ENCODE measurements at places on chromosomes 7 and 10. TPM values are rescaled to one million over a fixed set of nuclear protein-coding genes. Genes with fewer than 3 reads are reported as not detected.

DNA sequence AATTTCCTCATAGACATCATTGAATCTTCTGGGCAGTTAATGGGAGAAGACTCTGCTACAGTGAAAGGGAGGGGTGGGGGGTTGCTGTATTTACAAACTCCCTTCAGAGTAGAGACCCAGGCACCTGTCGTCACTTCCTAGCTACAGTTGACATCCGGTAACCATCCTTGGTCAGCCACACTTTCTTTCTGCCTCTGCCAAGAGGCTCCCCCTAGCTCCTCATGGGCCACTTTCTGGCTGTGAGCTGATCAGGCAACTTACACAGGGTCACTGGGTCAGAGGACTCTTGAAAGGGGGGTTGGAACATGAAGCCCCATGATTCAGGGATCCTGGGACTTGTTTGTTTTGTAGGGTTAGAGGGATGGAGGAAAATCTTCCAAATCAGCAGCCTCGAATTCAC lies 1.2 kb downstream of the TECPR1 start:
- H3K4me1 ChIP-seq, result peaks cover 21% of the 10 kb centered on the region
- no peak for DNase-seq
- peak overlapping the region; percentile 97 for H3K4me3 ChIP-seq
- H3K27ac ChIP-seq, result peak overlapping the region; percentile 29
- no peaks in the 10 kb centered on the region for H3K27me3 ChIP-seq
- peaks cover 5% of the 10 kb centered on the region for H3K36me3 ChIP-seq

- H3K36me3 ChIP-seq, result peaks cover 11% of the 10 kb centered on the region
- H3K27ac ChIP-seq, result no peak overlapping the region
- H3K4me3 ChIP-seq, result no peak overlapping the region
- no peak for DNase-seq
- H3K4me1 ChIP-seq, result peaks cover 78% of the 10 kb centered on the region
- H3K27me3 ChIP-seq, result peaks cover 3% of the 10 kb centered on the region
These were observed 326.4 kb downstream of the KCNMA1 start for GRCh38 chr10:77311186-77311585.

DNA sequence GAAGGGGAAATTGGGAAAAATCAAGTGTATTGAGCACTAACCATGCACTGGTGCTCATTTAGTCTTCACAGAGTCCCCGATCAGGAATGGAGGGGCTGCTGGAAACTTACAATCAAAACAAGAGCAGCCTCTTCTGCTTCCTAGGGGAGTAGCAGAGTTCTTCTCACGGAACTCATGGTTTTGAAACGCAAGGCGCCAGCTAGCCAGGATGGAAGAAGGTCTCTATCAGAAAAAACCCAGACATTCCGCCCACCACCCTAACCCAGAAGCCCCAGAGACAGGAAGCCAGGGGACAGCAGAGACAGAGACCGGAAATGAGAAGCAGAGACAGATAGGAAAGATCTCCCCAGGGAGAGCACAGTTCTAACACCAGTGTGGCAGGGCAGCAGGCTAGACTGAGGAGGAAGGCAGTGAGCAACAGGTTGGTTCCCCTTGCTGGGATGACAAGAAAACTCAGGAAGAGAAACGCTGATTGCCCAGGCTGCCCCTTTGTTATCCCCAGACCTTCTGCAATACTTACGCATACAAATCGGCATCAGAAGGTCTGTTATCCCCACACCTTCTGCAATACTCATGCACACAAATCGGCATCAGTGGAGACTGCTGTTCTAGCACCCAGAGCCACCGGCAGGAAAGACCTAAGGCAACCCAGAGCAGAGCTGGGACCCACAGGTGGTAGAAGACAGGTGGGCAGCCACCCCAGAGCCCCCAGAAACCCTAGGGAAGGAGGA lies 99.2 kb downstream of the CPXM2 start:
- peaks cover 8% of the 10 kb centered on the region for H3K36me3 ChIP-seq
- H3K27ac ChIP-seq, result no peak overlapping the region
- peaks cover 14% of the 10 kb centered on the region for H3K4me1 ChIP-seq
- H3K4me3 ChIP-seq, result no peak overlapping the region
- peaks cover 3% of the 10 kb centered on the region for H3K27me3 ChIP-seq

- no peak overlapping the region for H3K4me3 ChIP-seq
- no peak overlapping the region for H3K27ac ChIP-seq
- DNase-seq, result no peak
These were observed 1156.6 kb upstream of the AUTS2 start for GRCh38 chr7:68441645-68442044.

- H3K36me3 ChIP-seq, result no peaks in the 10 kb centered on the region
- no peak overlapping the region for H3K4me3 ChIP-seq
These were observed 318.9 kb downstream of the BMPER start for GRCh38 chr7:34224281-34224680.

DNA sequence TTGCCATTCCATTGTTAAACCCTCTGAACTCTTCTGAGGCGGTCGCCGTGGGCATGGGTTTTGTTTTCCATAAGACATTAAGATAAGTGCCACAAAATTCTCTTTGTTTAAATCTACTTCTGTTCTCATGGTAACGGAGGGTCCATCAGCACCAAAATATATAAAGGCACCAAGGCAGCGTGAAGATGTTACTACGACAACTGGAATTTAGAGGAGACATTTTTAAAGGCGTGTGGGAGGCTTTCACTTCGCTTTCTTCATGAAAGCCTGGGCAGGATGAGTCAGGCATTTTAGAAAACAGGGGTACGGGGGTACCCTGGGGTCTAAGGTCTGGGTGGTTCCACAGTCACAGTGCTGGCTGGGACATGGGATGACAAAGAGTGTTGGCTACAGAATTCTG lies 34.0 kb downstream of the SMKR1 start:
- no peak for DNase-seq
- no peaks in the 10 kb centered on the region for H3K4me1 ChIP-seq
- H3K27ac ChIP-seq, result no peak overlapping the region
- H3K36me3 ChIP-seq, result no peaks in the 10 kb centered on the region
- H3K4me3 ChIP-seq, result no peak overlapping the region
- peaks cover 21% of the 10 kb centered on the region for H3K27me3 ChIP-seq

GRCh38 chr7:135240441-135240840 lies 6.8 kb downstream of the STRA8 start:
- H3K27ac ChIP-seq, result no peak overlapping the region
- H3K4me3 ChIP-seq, result no peak overlapping the region
- no peak for DNase-seq
- H3K27me3 ChIP-seq, result peaks cover 35% of the 10 kb centered on the region
- H3K4me1 ChIP-seq, result no peaks in the 10 kb centered on the region

DNA sequence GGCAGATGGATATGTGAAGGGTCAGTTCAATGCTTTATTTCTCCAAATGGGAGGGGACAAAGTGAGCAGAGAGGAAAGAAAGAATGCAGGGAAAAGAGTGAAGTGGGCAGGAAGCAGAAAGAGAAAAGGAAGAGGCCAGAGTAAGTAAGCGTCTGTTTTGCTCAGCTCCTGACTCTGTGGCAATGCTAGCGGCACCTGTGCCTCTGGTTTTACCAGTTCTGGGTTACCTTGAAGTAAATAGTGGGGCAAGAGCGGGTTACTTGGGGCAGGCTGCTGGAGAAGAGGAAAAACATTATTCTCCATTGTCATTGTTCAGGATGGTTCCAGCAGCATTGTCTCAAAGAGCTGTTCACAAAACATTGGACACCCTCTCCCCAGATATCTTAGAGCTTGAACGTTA lies 1.9 kb downstream of the TAS2R40 start:
- DNase-seq, result no peak
- H3K27me3 ChIP-seq, result peaks cover 16% of the 10 kb centered on the region
- H3K27ac ChIP-seq, result no peak overlapping the region
- no peak overlapping the region for H3K4me3 ChIP-seq

- H3K4me3 ChIP-seq, result no peak overlapping the region
- no peaks in the 10 kb centered on the region for H3K4me1 ChIP-seq
- DNase-seq, result no peak
- H3K36me3 ChIP-seq, result no peaks in the 10 kb centered on the region
- H3K27ac ChIP-seq, result no peak overlapping the region
These were observed 15.4 kb upstream of the CDK6 start for GRCh38 chr7:92851732-92852131.

- H3K4me3 ChIP-seq, result no peak overlapping the region
- DNase-seq, result no peak
- 0 out of 2 replicates have a peak, but pooled peaks cover 4% of the 10 kb centered on the region for H3K36me3 ChIP-seq
- peaks cover 3% of the 10 kb centered on the region for H3K27me3 ChIP-seq
- H3K4me1 ChIP-seq, result peaks cover 29% of the 10 kb centered on the region
- peak overlapping the region; percentile 43 for H3K27ac ChIP-seq
These were observed 96.5 kb downstream of the DIP2C start for GRCh38 chr10:593016-593415.

- peaks cover 92% of the 10 kb centered on the region for H3K4me1 ChIP-seq
- no peak for DNase-seq
- H3K36me3 ChIP-seq, result no peaks in the 10 kb centered on the region
- no peak overlapping the region for H3K4me3 ChIP-seq
These were observed 37.1 kb downstream of the ZMIZ1 start for GRCh38 chr10:79105818-79106217.

DNA sequence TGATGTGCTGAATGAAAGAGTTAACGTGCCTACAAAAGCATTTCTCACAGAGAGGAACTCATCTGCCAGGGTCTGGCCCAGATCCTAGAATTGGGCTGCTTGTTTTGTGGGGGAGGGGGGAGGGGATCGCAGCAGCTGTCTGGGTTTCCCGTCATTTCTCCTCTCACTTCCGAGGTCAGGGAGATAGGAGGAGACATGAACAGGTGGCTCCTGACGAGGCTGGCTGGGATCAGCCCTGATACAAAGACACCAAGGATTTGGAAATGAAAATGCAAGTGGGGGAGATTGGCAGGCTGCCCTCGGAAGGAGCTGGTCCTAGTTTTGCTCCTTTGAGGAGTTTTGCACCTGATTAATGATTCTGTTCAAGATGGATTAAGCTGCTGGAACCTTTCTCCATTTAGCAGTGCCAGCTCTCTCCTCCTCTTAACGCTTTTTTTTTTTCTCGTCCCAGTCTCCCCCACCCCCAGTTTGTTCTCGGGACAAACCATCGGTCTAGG lies 86.8 kb upstream of the KMT2C start:
- DNase-seq, result no peak
- H3K36me3 ChIP-seq, result no peaks in the 10 kb centered on the region
- peaks cover 19% of the 10 kb centered on the region for H3K4me1 ChIP-seq
- H3K4me3 ChIP-seq, result peak overlapping the region; percentile 65
- no peak overlapping the region for H3K27ac ChIP-seq

GRCh38 chr7:42913591-42913990 lies 1.7 kb upstream of the C7orf25 start:
- H3K4me1 ChIP-seq, result peaks cover 56% of the 10 kb centered on the region
- no peak overlapping the region for H3K4me3 ChIP-seq
- peaks cover 3% of the 10 kb centered on the region for H3K27me3 ChIP-seq
- H3K36me3 ChIP-seq, result peaks cover 26% of the 10 kb centered on the region
- peak overlapping the region; percentile 69 for H3K27ac ChIP-seq
- no peak for DNase-seq

DNA sequence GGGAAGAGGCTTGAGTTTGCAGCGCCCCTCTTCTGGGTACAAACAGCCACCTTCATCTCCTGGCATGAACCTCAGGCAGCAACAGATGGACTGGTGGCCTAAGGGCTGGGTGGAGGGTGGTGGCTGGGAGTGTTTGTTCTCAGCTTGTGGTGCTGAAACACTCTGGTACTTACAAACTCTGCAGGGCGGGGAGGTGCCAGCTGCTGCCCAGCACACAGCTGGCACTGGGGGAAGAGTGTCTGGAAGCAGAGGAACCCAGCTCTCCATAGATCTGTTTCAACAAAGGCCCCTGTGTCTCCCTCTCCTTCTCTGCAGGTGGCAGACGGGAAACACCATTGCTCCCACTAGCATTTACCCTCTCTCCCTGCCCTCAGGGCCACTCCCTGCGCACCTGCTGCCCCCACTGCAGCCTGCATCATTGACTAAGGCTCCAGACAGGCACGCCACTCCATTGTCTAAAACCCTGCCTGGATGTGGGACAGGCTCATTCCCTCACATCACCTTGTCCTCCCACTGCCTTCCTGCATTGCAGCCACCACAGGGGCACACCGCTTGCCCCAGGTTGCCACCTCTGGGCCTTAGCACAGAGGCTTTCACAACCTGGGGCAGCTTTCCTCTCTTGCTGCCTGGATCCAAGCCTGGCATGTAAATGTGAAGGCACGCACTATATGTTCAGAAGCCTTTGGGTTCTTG lies 6.5 kb downstream of the ARHGAP22 start:
- DNase-seq, result no peak
- peak overlapping the region; percentile 65 for H3K27ac ChIP-seq
- H3K4me1 ChIP-seq, result peaks cover 88% of the 10 kb centered on the region

DNA sequence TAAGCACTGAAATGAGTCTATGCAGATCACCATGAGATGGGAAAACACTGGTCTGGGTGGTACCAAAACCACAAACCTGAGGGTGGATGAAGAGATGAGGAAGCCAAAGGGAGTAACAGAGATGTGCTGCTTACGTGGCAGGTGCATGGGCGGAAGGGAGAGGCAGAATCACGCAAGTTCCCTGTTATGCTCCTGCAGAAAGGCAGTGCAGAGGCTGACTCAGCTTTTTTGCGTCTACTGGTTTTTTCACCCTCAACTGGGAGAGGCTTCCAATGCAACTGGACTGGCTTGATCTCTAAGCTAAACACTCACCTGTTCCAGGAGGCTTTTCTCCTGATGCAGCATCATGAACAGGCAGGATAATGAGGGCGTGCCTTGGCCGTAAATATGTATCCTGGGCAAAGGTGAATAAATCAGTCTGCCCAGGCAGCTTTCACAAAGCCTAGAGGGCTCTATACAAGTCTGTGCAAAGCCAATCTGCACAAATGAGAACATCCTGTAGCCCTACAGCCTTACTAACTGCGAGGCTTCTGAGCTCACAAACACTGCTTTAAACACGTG lies 95.4 kb upstream of the AFAP1L2 start:
- H3K4me3 ChIP-seq, result no peak overlapping the region
- no peaks in the 10 kb centered on the region for H3K27me3 ChIP-seq
- no peak overlapping the region for H3K27ac ChIP-seq
- no peak for DNase-seq
- peaks cover 2% of the 10 kb centered on the region for H3K4me1 ChIP-seq
- no peaks in the 10 kb centered on the region for H3K36me3 ChIP-seq

DNA sequence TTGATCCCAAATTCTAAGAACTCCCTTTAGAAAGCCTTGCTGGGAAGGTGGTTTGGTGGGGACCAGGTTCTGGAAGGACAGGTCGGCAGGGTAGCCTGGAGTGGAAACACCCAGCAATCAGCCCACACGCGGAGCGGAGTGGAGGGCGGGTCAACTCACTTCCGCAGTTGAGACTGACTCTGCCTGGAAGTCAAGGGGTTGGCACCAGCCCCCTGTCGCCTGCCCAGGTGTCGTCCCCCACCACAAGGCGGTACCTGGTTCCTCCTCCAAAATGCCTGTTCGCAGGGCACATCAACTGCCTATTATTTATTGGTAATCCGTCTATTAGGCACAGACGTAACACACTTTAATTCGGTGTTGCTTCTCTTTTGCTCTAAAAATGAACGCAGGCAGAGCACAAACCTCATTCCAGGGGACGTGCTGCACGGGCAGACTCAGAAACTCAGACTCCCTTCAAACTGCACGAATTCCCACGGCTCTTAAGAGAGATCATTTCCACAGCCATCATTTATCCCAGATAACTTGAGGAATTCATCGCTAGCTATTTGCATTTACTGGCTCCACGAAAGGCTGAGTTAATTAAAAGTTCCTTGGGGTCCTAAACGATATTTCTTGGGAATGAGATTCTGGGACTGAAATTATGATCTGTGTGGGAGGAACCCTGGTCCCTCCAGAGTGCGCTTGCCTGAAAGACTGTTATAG lies 248.2 kb upstream of the PPP2R2D start:
- H3K27ac ChIP-seq, result no peak overlapping the region
- no peak for DNase-seq
- H3K36me3 ChIP-seq, result peaks cover 6% of the 10 kb centered on the region
- no peaks in the 10 kb centered on the region for H3K4me1 ChIP-seq

Gene ZNF365
- 11.5 TPM for total RNA-seq

Gene TMEM225B
- 1.4 TPM for total RNA-seq

Gene CAMK1D
- 0.72 TPM for total RNA-seq

Gene PLCE1
- total RNA-seq, result 0.52 TPM

Gene PSMA2
- 137 TPM for total RNA-seq

Gene FAM25C
- not detected for total RNA-seq

Gene FGF8
- not detected for total RNA-seq

Gene SFRP4
- not detected for total RNA-seq

Data from HFFc6 (cell line).